BE2C (cell line): ENCODE measurements at places on chromosomes 4 and X.

DNA sequence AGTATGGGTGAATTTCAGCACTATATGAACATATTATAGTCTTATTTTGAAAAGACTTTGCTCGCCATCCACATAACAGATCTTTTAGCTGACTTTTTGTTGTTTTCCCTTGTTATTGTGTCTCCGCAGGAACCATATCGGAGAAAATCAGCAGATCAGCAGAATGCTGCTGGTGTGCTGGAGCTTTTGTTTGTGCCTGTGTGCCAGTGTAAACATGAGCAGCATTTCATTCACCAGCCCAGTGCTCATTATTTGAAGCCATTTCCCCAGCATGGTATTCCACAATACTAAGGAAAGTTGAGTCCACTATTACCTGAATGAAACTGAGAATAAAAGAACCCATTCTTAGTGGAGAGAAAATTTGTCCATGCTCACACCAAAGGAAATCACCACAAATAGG, 261.8 kb upstream of the ARX start:
- no peak for DNase-seq

- DNase-seq = no peak
These were observed 15.7 kb upstream of the EDA start for GRCh38 chrX:69600182-69600581.

DNA sequence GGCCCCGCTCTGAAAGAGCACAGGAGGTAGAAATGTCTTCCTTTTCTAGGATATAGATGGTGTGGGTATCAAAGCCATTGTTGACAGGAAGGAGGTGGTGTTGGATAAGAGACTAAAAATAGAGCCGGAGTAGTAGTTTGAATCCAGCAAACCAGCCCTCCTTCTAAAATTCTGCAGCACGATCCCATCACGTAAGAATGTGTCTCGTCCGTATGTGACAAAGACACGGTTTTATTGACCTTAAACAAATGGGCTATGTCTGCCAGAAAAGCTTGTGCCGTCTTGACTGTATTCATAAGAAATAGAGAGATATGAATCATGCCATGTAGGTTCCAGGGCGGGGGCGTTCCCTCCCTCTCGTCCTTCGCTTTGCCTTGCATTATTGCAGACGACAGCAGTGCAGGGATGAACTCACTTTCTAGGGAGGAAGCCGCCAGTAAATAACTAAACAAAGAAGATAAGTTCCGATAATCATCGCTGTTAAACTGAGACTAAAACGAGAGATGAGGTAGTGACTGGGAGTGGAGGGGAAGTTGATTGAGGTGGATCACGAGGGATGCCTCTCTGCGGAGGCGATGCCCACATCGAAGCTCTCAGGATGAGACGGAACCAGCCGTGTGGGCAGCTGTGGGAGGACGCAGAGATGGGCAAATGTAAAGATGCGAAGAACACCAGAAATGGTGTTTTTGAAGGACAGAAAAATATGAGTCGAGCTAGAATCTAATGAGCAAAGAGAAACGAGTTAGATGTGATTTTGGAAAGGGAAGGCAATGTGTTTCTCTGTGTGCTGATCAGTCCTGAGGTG, 3.4 kb downstream of the TENM3 start:
- DNase-seq = peak; percentile 34

DNA sequence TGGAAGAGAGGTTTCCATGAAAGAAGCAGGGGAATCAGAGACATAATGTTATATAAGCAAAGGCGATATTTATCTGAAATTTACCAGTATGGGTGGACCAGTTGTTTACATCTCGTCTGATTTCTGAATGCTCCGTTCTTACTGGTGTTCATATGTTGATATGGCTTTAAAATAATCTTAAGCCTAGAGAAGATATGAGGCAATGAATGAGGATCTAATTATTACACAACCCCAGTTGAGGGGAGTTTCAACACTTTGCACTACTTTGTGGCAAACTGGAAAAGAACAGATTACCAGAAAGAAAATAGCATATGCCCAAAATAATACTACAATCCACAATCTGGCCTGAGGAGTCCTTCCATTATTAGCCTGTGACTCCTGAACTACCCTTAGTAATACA, 263.3 kb upstream of the MAGEB2 start:
- DNase-seq = no peak

- DNase-seq = no peak
These were observed 3.0 kb downstream of the RBPJ start for GRCh38 chr4:26323821-26324220.

GRCh38 chr4:140937866-140938265, 181.7 kb upstream of the TBC1D9 start:
- DNase-seq = no peak

DNA sequence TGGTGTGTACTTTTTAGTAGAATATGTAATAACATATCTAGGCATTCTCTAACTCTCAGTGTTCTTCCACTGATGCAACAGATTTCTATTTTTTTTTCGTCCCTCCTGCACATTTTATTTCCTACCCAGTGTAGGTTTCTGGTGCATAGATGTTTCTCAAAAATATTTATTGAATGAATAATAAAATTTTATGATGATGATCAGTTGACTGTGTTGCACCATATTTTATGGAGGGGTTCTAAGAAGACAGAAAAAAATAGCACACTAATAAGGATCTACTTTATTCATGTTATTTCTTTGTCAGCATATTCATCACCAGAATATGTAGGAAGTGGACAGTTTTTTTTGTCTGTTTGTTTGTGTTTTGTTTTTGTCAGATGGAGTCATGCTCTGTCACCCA, 2529.3 kb downstream of the ARAP2 start:
- no peak for DNase-seq

DNA sequence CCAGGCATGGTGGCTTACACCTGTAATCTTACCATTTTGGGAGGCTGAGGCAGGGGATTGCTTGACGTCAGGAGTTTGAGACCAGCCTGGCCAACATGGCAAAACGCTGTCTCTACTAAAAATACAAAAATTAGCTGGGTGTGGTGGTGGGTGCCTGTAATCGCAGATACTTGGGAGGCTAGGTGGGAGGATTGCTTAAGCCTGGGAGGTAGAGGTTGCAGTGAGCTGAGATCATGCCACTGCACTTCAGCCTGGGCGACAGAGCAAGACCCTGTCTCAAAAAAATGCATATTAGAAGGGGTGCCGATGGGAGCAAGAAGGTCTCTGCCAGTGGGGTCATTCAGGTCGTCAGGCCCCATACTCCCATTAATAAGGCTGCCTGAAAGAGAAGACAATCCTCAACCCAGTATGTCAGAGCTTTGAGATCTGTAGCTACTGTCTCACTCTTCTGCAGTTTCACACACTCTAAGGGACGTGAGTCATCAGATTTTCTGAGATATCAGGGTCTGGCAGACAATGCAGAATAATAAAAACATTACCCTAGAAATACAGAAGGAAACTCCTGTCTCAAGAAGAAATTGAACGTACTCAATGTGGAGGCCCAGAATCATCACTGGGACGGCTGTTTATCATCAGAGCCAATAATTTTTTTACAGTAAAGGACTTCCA, 176.7 kb upstream of the FAT1 start:
- no peak for DNase-seq

DNA sequence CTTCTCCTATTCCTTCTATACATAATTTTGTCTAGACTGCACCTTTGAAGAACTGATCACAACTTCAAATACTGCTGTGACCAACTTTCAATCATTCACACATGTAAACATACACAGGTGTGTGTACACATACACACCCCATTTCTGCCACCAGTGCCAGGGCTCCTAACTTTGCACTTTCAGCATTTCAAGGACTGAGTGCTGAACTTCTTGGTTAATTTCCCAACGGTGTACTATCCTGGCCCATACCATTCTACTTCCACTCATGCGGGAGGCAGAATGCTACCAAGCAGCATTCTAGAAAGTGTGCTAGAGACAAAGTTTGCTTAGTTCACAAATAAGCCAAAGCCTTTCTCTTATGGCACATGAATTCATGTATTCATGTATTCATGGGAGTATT, 51.2 kb downstream of the RPGR start:
- no peak for DNase-seq

GRCh38 chr4:78020677-78021076, 36.4 kb upstream of the FRAS1 start:
- no peak for DNase-seq

- DNase-seq = no peak
These were observed 244.5 kb upstream of the TLL1 start for GRCh38 chr4:165628572-165628971.

- DNase-seq = no peak
These were observed 6.0 kb downstream of the UGT2B17 start for GRCh38 chr4:68570122-68570507.

- no peak for DNase-seq
These were observed 444.2 kb upstream of the FAM241A start for GRCh38 chr4:111701102-111701501.

GRCh38 chrX:110216027-110216426, 101.9 kb downstream of the AMMECR1 start:
- no peak for DNase-seq

DNA sequence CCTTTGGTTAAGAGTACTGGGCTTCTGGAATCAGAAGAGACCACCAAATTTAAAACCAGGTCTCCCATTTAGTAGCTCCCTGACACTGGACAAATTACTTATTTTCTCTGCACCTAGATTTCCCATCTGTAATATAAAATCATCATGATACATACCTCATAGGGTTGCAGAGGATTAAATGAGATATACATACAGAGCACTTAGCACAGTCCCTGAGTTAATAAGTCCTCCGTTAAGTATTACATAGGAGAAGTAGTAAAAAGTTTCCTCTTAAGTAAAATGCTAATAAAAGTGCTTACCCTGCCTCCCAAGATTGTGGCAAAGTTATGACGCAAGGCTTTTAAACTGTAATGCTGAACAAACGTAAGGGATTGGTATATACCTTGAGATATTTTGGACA, 539 bp upstream of the CHIC1 start:
- DNase-seq = no peak

- no peak for DNase-seq
These were observed 172.2 kb upstream of the TLL1 start for GRCh38 chr4:165700855-165701254.

- no peak for DNase-seq
These were observed 1649.8 kb upstream of the PCDH10 start for GRCh38 chr4:131499141-131499873.

GRCh38 chr4:149676076-149676475, 139.6 kb downstream of the IQCM start:
- no peak for DNase-seq

- DNase-seq = no peak
These were observed 86.0 kb downstream of the PCYT1B start for GRCh38 chrX:24561121-24561520.

GRCh38 chr4:113576947-113577678, 184.4 kb downstream of the CAMK2D start:
- DNase-seq = no peak

GRCh38 chr4:10173754-10174749, 57.5 kb upstream of the WDR1 start:
- no peak for DNase-seq

DNA sequence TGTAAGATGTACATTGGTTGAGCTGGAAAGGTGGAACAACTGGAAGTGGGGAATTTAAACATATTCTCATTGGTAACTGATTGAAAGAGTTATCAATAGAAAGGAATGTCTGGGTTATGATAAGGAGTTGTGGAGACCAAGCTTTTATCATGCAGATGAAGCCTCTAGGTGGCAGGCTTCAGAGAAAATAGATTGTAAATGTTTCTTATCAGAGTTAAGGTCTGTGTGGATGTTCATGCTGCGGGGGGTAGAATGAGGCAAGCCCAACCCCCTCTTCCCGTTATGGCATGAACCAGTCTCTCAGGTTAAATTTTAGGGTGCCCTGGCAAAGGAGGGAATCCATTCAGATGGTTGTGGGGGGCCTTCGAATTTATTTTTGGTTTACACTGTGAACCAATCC, 16.0 kb downstream of the ARSD start:
- no peak for DNase-seq

DNA sequence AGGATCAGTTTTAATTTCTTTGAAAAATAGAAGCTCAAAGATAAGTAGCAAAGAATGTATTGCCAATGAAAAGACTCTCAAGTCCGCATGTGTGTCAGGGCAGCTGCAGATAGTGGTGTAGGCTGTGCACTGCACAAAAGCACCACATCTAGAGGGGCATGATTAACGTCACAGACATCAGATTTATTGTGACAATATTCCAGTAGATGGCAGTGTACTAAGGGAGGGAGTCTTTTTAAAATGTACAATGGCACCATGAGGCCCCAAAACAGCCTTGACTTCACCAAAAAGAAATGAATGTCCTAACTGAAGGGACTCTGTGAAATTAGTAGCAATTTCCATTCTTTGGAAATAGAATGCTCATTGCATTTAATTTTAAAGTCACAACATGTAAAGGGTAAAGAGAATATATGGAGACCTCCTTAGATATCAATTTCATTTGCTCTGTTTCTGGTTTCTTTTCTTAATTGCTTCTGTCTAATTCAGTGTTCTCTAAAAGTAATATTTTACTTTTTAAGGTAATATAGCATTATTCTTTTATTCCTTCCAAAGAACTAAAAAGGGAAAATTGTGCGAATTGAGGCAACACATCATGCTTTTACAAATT, 98.4 kb downstream of the ZNF827 start:
- peak; percentile 30 for DNase-seq

GRCh38 chr4:8919651-8920288, 48.1 kb upstream of the HMX1 start:
- no peak for DNase-seq

GRCh38 chr4:5721923-5722322, 10.9 kb downstream of the EVC start:
- DNase-seq = no peak

DNA sequence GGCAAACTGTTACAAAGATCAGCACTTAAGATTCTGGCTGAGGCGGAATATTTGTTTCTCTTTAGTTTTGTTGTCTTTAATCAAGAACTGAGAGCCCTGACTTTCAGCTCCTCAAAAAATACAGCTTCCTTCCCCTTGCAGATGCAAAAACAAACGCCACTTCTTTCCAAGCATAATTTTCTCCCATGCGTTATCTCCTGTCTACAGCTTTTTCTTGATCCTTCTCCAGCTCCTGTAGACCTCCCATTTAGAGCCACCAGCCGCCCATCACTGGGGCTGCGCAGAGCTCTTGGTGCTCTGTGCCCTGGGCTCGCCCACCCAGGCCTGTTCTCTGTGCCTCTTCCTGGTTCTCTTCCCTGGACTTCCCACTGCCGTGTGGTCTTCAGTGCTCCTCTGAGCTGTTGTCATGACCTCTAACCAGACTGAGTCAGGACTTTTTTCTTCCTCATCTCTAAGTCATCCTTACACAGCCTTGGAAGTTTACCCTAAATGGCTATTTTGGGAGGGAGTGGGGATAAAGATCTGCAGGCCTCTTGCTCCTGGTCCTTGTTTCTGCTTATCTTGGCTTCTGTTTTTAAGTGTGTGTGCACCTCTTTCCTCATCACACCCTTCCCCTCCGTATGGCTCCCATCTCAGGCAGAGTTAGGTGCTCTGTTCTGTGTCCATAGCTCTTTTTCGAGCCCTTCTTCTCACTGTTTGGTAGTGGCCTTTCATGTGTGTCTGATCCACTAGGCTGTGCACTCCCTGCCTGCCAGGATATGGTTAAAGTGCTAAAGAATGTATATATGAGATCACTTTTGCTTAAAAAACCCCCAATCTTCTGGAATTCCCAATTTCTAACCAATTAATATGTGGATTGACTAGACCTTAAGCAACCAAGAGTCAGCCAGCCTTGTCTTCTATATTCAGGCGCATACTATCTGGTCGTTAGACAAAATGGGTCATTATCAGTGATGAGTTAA, 122.5 kb downstream of the PTTG2 start:
- no peak for DNase-seq
